Hematopoietic multipotent progenitor cell treated with erythropoietin and hydrocortisone succinate and interleukin-3 and kit ligand, for 4 days (in vitro differentiated cells): ENCODE measurements at places on chromosomes 12 and 14.
A peak's percentile ranks its signal among the peaks of the same experiment; 100 is the strongest.

- no peak for DNase-seq
These were observed 23.9 kb downstream of the NID2 start for GRCh38 chr14:52044791-52045522.

- no peak for DNase-seq
These were observed 109.7 kb downstream of the TXNDC16 start for GRCh38 chr14:52442602-52443001.

GRCh38 chr12:128224226-128224625 is 42.7 kb upstream of the TMEM132C start:
- no peak for DNase-seq

GRCh38 chr12:22709292-22709691 is 84.3 kb downstream of the ETNK1 start:
- DNase-seq = peak; percentile 63

DNA sequence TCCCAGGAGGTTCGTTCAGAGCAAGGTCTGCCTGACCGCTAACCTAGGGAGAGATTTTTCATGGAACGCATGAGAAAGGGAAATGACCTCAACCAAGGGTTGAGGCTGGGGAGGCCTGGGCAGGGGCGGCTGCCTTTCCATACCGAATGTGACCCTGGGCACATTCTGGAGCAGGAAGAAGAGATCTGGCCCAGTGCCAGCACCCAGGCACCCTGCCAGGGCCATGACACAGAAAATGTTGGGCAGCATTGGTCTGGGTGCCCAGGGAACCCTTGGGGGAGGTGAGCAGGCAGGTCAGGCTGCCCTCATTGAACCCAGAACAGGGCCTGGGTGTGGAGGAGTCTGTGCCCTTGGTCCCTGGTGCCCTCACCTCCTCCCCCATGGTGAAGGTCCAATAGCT is 106.8 kb downstream of the CALM1 start:
- no peak for DNase-seq

- DNase-seq = no peak
These were observed 384.9 kb upstream of the FOXG1 start for GRCh38 chr14:28381656-28382055.

- DNase-seq = no peak
These were observed 452.1 kb upstream of the GARIN6 start for GRCh38 chr12:99195474-99195873.

GRCh38 chr14:52840877-52841276 is 49.5 kb upstream of the GNPNAT1 start:
- peak; percentile 29 for DNase-seq

DNA sequence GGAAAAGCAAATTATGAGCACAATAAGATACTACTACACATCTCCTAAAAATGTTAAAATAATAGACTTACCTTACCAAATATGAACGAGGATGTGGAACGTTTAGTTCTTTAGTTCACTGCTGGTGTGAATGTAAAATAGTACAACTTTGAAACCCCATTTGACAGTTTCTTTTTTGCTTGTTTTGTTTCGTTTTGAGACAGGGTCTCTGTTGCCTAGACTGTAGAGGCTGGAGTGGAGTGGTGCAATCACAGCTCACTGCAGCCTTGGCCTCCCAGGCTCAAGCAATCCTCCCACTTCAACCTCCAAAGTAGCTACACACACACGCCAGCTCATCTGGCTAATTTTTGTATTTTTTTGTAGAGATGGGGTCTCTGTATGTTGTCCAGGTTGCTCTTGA is 136.4 kb upstream of the FAR2 start:
- no peak for DNase-seq

GRCh38 chr12:107163413-107163812 is 70.1 kb upstream of the CRY1 start:
- no peak for DNase-seq

DNA sequence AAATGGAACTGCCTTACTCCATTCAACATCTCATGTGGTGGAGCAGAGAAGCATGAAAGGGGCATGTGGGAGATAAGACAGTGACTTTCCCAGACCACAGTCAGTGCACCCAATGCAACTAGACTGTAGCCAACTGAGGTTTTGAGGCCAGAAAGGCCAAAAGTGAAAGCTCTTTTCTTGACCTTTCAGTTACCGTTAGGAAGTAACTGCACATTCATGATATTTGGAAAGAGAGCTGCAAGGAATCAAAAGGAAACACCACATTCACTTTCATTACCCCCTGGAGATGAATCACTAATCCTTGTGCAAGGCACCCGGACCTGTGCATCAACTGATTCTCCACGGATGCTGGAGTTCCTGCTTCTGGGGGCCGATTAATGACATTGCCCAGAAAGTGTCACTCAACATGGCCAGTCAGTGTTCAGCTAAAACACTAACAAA is 72.9 kb upstream of the ELK3 start:
- DNase-seq = peak; percentile 86

- peak; percentile 66 for DNase-seq
These were observed 13.6 kb upstream of the TPCN1 start for GRCh38 chr12:113207613-113208040.

GRCh38 chr14:103449634-103450161 is 64.5 kb downstream of the MARK3 start:
- DNase-seq = no peak

DNA sequence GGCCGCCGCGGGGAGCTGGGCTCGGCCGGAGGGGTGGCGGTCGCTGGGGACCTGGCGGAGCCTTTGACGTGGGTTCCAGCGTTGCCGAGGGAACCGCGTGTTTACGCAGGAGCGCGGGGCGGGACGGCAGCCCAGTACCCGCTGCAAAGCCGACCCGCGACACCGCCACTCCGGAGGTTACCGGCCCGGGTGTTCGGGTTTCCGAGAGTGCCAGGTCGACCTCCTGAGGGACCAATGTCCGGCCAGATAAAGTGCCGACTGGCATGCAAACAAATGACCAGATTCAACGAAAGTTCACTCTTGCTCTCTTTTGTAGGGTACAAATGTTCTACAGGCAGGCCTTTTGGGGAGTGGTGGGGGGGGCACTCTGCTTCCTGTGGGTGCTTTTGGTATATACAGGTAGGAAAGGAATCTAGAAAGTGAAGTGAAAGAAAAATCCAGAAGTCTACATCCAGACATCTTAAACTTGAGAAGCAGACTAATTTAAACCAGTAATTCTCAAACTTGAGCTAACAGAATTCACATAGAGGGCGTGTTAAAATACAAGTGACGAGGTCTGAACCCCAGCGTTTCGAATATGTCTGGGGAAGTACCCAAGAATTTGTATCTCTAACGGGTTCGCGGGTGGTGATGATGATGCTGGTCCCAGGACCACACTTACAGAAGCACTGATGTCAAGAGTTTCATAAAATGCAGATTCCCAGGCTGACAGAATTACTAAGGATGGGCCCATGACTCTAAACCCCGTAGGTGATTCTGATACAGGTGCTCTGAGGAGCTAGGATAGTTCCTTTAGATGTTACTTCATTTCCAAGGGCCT is at the start of gene GPR135:
Gene GPR135 (minus strand): TSS at position 65 of the 820 bp plus-strand sequence. CDS start 154 bp downstream, outside the sequence.
- DNase-seq = peak; percentile 8

- no peak for DNase-seq
These were observed 269.9 kb upstream of the RGS6 start for GRCh38 chr14:71662291-71662790.

GRCh38 chr12:64088431-64089349 is 133.4 kb downstream of the KICS2 start:
- peak; percentile 82 for DNase-seq

DNA sequence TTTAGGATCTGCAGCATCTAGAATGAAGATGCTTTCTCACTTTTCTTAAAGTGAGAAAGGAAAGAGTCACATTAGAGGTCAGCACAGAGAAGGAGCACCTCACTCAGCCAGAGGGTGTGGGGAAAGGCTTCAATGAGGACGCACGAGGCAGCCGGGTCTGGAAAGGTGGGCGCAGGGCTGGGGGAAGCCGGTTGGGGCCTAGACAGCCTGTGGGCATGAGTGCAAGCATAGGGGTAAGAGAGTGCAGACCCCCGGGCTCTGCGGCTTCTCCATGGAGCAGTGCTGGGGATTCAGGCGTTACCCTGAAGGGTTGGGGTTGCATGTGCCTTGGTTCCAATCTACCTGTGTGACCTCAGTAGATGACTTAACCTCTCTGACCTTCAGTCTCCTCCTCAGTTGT is 49.9 kb downstream of the KRT80 start:
- DNase-seq = no peak

GRCh38 chr12:121334513-121335343 is 17.5 kb downstream of the ANAPC5 start:
- peak; percentile 88 for DNase-seq

DNA sequence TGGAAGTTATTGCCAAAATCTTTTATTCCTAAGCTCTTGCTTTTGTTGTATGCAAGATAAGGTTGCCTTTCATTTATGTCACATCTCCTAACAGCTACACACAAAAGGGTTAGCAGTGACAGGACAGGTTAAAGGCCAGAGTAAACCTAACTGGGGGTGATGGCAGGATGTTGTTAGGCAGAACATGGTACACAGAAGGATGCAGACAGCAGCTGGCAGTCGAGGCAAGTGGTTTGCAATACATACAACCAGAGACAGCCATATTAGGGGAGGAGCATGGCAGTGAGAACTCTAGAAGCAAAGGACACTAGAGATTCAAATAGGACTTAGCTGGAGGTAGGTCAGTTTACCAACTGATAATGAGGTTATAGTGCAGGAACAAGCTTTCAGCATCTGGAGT is 2.7 kb upstream of the ABCD2 start:
- no peak for DNase-seq

- DNase-seq = no peak
These were observed 52.8 kb upstream of the SRSF5 start for GRCh38 chr14:69713993-69714679.

GRCh38 chr14:88044776-88045446 is 40.0 kb downstream of the GPR65 start:
- DNase-seq = peak; percentile 37

DNA sequence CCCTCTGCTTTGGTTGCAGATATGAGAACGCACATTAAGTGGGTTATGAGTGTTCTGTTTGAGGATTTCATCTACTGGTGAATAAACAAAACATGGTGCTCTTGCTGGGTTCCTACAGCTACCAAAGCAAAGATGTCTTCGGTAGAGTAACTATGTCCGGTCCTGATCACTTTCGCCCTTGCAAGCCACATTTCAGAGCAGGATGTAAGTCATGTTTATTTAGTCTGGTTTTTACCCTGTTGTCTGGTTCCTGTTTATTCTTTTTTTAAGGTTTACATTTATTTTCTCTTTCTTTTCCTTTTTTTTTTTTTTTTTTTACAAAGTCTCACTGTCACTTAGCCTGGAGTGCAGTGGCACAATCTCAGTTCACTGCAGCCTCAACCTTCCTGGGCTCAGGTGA is 99.2 kb downstream of the VEZT start:
- no peak for DNase-seq

GRCh38 chr14:60951776-60952435 is 29.0 kb downstream of the TRMT5 start:
- DNase-seq = no peak
